ENCODE measurements at places on chromosomes 6 and 20.

DNA sequence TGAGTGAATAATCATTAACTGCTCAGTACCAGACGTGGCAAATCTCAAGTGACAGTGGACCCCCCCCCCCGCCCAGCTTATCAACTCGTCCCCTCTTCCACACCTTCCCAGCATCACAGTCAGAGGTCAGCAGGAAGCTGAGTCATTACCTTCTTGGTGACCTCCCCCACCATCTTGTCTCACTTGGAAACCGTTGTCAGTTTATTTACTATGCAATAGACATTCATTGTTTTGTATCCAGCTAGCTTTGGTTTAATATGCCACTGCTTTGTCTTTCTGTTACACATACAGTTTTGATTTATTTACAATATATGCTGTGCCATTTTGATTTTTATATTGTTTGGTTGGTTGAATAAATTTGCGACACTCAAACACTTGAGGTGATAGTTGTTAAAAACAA lies 158.1 kb downstream of the QKI start:
- DNase-seq: no peak

GRCh38 chr6:105192707-105193465 lies 13.1 kb upstream of the POPDC3 start:
- no peak for DNase-seq

DNA sequence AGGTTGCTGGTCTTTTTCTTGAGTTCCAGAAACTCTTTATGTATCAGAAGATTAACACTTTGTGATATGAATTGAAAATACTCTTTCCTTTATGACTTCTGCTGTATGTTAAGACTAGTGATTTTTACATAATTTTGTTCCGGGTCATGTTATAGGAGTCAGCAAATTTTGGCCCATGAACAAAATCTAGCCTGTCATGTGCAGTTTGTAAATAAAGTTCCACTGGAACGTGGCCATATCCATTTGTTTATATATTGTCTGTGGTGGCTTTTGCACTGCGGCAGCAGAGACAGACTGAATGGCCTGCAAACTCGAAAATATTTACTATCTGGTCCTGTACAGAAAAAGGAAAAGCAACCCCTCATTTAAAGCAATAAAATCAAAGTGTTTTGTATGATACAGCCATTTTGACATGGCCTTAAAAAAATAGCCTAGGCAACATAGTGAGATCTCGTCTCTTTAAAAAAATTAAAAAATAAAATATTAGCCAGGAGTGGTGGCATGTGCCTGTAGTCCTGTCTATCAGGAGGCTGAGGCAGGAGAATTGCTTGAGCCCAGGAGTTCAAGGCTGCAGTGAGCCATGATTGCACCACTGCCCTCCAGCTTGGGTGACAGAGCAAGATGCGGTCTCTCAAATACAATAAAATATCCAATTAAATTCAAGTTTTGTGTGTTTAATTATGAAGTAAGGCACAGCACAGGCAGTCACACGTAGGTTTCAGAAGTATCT lies 36.9 kb downstream of the SNX9 start:
- no peak for DNase-seq

GRCh38 chr6:149961728-149962425 lies 1.9 kb upstream of the ULBP1 start:
- no peak for DNase-seq

- no peak for DNase-seq
Observed at GRCh38 chr20:36248836-36249235, 12.6 kb downstream of the AAR2 start.

- no peak for DNase-seq
Observed at GRCh38 chr20:20505554-20505953, 137.7 kb downstream of the INSM1 start.

DNA sequence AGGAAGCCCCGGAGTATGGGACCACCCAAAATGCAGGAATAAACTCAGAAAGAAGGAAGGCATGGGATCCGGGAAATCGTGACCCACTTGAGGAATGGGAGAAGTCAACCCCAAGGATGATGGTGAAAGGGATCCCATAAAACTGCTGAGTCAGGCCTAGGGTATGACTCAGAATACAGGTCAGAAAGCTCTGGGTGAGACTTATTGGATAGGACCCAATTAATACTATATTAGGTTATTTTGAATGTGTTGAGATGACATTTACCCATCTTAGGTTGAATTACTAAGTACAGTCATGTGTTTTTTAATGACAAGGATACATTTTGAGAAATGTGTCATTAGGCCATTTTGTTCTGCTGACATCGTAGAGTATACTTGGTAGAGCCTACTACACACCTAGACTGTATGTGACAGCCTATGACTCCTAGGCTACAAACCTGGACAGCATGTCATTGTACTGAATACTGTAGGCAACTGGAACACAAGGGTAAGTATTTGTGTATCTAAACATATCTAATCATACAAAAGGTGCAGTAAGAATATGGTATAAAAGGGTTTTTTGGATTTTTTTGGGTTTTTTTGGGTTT lies 17.1 kb upstream of the HIVEP1 start:
- DNase-seq: no peak

DNA sequence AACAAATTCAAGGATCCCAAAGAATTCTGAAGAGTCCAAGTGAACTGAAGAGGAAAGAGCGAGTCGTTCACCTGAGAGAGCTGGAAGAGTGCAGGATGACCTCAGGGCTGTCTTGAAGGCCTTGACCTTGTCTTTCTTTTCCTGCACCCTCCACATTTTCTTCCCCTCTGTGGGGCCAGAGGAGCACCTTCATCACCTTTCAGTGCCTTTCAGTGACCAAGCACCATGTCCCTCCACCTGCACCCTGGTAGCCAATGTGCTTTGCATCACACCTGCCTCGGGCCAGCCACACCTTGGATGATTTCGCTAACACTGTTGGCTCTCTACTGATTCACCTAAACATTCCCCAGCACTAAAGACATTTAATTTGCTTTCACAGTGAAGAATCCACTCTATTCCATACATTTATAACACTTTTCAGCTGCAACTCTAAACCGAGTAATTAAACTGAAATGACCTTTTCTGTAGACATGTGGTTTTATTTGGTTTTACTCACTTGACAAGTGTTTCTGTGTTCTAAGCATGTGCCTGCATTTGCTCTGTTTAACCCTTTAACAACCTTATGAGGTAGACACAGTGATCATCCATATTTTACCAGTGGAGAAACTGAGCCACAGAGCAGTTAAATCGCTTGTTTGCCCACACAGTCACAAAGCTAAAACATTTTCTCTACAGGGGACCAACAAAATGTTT lies 121.3 kb upstream of the CST7 start:
- no peak for DNase-seq

DNA sequence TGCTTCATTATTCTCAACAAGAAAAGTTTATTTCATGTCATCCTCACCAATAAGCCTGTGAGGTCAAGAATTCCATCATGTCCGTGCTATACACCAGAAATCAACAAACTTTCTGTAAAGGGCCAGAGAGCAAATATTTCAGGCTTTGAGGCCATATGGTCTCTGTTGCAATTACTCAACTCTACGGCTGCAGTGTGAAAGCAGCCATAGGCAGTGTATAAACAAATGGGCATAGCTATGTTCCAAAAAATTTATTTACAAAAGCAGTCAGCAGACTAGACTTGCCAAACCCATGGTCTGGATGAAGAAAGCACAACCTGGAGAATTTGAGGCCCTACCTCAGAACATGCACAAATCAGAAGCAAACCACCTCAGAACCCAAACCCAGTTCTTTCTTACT lies 118.5 kb downstream of the PCSK2 start:
- DNase-seq: no peak

GRCh38 chr6:143107911-143108761 lies 47.4 kb downstream of the AIG1 start:
- no peak for DNase-seq

- no peak for DNase-seq
Observed at GRCh38 chr6:77474286-77474956, 11.1 kb upstream of the HTR1B start.

DNA sequence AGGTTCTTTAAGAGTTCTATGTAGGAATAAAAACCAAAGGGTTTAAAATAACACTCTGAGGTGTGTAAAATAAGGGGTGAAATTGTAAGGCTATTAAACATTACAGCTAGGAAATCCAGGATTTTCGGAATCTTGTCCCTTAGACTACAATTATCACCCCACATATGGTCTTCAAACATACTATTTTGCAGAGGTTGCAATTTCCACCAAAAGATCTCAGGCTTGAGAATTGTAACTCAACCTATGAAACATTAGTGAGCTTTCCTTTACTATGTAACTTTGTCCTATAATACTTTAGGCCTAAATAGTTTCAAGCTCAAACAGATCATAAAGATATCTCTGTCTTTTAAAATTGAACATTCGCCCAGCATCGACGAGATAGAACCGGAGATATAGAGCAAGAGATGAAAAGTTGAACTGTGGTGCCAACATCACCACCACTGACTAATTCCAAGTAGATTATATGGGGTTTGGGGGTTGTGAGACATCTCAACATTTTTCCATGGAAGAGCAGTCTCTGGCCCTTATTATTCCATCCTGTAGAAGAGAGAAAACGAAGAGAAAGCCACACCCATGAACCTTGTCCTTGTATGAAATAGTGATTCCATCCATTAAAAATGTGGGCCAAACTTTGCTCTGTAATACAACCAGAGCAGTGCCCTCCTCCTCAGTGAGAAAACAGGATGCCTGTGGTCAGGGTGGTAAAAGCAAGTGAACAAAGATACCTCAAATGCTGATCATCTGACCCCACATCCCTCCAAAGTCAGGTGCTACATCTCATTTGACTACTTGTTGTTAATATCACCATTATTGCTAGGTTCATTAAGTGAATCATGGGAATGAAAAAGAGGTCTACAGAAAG lies 284.5 kb upstream of the GJE1 start:
- no peak for DNase-seq

DNA sequence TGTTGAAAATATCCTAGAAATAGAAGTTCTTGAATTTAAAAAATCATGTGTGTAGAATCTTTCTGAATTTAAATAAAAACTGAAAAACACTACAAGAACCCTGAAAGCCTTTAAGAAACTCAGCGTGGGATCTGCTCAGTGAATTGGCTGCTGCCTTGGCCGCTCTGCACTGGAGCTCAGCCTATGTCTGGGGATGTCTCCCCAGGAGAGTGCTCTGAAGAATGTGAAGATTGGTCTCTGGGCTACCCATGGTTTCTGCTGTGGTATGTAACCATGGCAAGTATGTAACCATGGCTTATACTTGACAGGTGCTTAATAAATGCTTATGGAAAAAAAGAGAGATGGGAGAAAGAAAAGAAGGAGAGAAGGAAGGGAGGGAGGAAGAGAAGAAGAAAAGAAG lies 3.1 kb upstream of the RRAGD start:
- no peak for DNase-seq

- DNase-seq: no peak
Observed at GRCh38 chr20:52124821-52125220, 66.8 kb downstream of the ZFP64 start.

DNA sequence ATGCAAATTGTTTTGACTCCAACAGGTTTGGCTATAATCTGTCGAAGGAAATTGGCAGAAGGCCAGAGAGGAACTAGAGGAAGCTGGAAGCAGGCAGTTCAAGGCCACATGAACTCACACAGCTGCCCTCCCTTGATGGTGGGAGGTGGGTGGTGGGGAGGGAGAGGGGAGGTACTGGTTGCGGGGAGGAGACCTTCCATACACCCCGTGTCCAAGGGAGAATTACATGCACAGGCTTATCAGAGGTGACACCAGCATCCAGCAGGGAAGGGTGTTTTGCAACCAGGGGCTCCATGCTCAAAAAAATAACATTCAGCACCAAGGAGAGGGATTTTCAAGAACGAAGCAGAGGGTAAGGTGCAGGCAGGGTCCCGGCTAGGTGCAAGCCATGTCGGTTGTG lies 9.1 kb downstream of the PRND start:
- no peak for DNase-seq

DNA sequence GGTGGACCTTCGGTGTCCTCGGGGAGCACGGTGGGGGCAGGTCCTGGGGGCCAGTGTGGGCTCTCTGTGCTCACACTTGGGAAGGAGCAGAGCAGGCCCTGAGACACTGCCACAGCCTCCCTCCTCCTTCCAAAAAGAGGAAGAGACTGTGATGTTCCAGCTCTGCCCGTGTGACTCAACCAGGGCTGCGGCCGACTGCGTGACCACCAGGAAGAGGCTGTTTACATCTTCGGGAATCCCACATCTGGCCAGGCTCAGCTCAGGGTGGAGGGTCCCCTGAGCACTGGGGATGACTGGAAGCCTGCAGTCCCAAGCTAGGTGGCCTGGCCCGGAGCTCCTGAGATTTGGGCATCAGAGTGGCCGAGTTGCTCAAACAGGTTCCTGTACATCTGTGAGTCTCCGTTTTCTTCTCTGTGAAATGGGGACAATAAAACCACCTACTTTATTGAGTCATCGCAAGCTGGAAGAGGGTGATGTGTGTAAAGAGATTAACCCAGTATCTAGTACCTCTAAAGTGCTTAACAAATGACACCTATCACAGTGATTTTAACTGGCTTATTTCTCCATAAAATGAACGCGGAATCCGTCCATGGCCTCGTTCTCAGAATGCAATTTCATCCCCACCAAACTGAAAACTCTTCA lies 242.1 kb downstream of the DLL1 start:
- DNase-seq: no peak

DNA sequence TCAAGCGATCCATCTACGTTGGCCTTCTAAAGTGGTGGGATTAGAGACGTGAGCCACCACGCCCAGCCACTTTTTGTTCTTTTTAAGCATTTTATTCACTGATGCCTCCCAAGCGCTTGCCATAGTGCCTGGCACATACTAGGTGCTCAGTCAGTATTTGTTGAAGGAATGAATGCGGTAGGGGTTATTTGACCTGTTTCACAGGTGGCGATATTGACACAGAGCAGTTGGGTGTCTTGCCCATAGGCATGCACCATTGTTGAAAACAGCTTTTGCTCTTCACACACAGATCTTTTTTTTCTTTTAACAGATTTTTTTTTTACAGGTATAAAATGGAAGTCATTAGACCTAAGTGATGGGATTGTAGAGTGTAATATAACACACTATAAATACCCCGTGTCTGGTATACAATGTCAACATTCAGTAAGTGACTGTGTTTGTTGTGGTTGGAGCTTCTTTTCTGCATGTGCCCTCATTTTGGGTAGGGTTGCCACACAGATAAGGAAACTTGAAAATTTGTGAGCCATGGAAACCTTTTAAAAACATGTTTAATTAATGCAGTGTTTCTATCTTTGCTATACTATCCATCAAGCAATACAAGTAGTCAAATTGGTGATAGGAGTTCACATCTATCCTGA lies 24.8 kb downstream of the RREB1 start:
- DNase-seq: no peak

GRCh38 chr6:99349171-99350141 lies at the start of gene FAXC:
FAXC (minus strand) TSS chr6:99349674; CDS start chr6:99349372, 302 bp downstream.
- DNase-seq: no peak

DNA sequence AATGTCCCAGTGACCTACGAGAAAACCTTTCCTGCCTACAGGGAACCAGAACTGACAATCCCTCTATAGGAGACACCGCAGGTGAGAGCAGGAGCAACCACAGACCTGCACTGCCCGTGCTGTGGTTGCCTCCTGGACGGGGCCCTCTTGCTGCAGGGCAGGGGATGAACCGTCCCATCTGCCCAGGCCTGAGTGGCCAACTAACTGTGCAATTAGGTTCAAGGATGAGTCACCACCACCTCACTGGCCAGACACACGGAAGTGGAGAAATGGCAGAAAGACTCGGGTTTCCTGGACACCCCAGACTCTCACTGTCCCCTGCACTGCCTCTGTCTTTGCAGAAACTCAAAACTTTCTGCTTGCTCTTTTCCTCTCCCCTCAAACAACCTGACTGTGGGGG lies 13.8 kb upstream of the HLA-G start:
- DNase-seq: no peak

Data from NCI-H1436 treated with DMSO at 0.1 percent for 48 hours (cell line).